Stimulated activated CD8-positive, alpha-beta memory T cell treated with anti-CD3 and anti-CD28 coated beads, Interleukin-2, amount 100 ng/mL, for 1 hour (primary cell): ENCODE measurements at places on chromosomes 6 and 20.

DNA sequence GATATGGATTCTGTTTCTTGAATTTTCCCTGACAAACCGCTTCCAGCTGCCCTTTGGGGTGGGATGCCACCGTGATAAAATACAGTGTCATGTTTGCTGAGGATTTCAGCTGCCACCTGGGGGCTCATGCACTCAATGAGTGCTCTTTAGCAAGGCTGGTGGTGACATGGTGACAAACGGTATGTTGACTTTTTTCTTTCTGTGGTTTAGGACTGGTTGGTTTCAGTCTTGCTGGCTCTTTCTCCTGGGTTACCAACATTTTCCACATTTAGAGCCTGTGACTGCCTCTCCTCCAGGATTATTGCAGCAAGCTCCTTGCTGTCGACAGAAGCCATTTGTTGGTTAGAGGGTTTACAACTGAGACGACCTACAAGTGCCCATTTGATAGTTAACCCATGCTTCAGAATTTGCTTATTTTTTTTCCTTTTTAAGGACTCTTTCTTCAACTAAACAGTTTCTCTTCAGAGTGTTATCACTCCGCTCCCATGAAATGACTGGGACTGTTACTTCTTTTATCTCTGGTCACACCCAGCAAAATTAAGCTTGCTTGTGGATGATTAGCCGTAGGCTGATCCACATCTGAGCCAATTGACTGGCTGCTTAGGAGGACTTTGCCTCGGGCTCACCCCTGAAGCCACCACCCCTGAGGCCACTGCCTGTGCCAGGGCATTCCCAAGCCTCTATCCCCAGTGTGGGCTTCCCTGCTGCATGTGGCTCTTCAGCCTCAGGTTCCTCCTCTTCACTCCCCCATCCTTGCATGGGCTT is 48.4 kb upstream of the CDYL start:
- no peak for DNase-seq

- DNase-seq = no peak
Measured at GRCh38 chr20:53037621-53038020, 65.5 kb downstream of the TSHZ2 start.

GRCh38 chr20:1477896-1478490 is 11.3 kb upstream of the NSFL1C start:
- DNase-seq = no peak

- no peak for DNase-seq
Measured at GRCh38 chr6:87914637-87915395, 132.8 kb upstream of the SPACA1 start.

- no peak for DNase-seq
Measured at GRCh38 chr6:133947302-133947900, 5.6 kb upstream of the TBPL1 start.
